Activated CD8-positive, alpha-beta memory T cell treated with anti-CD3 and anti-CD28 coated beads, Interleukin-2, amount 10 ng/mL, durations not matched to agents 7 days and 5 days (primary cell): ENCODE measurements at places on chromosomes 1 and 21.

DNA sequence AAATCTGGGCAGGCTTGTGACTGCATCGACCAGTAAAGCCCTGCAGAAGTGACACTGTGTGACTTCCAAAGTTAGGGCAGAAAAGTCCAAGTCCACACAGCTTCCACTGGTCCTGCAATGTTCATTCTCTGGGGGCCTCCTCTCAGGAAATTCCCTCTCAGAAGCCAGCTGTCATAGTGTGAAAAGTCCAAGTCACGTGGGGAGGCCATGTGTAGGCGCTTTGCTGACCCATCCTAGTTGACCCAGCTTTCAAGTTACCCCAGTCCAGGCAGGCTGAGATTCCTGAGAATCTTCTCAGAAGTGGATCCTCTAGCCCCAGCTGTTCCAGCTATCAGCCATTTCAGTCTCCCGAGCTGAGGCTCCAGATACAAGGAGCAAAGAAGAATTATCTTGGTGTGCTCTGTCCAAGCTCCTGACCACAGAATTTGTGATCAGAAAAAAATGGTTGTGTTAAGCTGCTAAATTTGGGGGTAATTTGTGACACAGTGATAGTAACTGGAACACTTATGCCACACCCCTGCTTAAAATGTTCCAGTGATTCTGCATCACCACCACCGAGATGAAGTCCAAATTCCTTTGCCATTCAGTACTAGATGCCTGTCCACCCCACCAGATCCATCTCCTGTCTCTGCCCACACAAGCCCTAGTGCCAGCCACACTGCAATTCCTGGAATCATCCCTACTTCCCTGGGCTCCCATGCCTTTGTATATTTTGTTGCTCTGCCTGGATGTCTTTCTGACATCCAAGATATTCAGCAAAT lies 2.5 kb upstream of the STUM start:
- no peak for DNase-seq

DNA sequence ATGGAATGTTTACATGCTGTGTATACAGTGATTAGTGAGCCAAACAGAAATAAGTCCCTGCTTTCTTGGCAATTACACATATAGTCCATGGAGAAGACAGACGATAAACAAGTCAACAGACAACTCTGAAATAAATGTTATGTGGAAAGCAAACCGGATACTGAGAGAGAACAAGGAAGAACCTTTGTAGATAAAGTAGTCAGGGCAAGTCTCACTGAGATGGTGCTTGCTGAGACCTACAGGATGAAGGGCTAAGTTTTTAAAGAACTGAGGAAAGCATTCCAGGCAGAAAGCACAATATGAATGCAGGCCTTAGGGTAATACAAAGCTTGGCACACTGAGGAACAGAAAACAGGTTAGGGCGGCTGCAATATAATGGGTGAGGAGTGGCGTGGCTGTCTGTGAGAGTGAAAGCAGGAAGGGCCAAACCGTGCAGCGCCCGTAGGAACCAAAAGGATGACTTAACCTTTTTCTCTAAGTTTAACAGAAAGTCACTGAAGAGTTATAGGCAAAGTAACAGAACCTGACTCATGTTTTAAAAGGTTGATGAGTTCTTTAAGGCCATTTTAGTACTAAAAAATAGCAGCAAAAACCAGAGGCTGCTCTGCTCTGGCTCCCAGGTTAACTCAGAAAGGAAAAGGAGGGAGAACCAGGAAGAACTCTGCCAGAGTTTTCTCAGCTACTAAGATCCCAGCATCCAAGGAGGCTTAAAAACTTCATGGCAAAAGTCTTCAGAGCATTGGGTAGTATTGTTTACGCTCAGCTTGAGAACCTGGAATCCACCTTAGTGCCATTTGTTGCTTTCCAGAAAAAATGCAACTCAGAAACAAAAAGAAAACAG lies 8.7 kb upstream of the TTF2 start:
- DNase-seq, result peak; percentile 75

GRCh38 chr1:237556911-237557310 lies 333.8 kb downstream of the ZP4 start:
- no peak for DNase-seq

GRCh38 chr1:180241716-180242544 lies 11.9 kb downstream of the LHX4 start:
- DNase-seq, result no peak

- no peak for DNase-seq
Observed at GRCh38 chr1:22472596-22472995, 20.9 kb downstream of the ZBTB40 start.

DNA sequence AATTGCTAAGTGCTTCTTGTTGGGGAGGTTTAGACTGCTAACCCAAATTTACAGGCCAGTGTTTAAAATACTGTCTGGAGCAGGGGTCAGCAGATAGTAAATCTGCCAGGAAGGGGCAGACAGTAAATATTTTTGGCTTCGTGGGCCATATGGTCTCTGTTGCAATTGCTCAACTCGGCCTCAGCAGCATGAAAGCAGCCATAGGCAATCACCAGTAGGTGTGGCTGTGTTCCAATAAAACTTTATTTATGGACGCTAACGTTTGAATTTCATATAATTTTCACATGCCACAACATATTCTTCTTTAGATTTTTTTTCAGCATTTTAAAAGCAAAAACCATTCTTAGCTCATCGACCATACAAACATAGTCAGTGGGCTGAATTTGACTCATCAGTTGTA lies 172.7 kb downstream of the BRINP2 start:
- no peak for DNase-seq

DNA sequence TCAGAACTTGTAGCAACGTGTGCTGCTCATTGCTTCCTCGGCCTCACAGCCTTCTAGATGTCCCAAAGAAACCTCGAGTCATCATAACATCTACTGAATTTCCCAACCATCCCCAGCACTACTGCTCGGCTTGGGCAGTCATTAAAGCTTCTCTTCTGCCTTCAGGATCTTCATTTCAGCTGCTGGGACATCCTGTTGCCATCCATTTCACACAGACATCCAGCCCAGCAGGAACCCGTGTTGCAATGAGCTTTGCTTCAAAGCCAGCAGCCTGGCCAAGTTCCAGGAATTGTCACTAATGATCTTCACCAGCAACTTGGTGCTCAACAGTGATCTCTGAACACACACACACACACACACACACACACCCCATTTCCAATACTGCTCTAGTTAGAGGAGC lies 18.5 kb downstream of the WLS start:
- no peak for DNase-seq

DNA sequence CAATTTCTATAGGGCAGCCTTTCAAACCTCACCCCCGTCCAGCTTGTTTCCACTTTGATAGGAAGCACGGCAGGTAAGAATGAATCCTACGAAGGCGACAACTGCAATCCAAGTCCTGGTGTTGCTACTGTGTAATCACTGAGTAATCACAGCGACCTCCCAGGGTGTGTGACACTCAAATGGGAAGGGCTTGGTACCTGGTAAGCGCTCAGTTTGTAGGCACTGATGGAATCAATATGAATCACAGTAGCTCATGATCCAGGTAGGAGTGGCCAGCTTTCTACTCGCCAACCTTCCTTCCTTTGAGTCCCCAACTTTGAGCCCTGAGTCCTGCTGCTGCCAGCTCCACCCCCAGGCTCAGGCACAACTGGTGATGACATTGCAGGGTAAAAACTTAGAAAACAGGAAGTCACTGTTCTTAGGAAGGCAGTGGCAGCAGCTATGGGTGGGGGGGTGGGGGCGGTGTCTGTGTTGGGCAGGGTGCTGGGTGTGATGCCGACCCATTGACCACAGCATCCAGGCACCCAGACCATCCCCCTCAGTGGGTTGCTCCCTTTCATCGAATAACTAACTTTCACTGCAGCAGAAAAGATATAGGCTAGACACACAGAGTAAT lies 70.7 kb downstream of the CD247 start:
- DNase-seq, result peak; percentile 86

DNA sequence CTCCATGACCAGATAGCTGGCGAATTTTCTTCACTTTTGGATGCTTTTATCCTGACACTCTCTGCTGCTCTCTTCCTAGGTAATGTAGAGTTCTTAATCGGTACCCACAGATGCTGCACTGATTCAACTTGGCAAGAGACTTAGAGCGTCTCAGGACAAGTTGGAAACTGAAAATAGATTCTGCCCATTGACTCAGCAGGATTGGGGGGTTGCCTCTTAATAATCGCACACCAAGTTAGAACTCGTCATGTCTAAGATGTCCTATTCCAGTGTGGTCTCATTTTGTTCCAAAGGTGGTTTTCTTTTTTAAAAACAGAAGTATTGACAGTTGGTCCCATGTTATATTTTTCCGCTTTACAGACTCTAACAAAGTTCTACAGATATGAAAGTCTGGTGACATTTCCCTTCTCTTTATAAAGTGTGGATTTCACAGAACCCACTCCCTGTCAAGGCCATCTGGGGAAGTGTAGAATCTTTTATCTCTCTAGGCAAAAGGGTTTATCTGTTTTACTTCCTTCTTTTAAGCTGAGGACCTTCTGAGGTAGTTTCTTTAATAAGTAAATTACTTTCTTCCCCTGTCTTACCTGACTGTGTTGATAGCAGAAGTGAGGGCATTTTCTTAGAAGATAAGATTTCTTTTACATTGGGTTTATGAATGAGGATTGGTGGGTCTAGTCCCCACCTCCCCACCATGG lies 12.1 kb upstream of the DIPK1A start:
- no peak for DNase-seq

DNA sequence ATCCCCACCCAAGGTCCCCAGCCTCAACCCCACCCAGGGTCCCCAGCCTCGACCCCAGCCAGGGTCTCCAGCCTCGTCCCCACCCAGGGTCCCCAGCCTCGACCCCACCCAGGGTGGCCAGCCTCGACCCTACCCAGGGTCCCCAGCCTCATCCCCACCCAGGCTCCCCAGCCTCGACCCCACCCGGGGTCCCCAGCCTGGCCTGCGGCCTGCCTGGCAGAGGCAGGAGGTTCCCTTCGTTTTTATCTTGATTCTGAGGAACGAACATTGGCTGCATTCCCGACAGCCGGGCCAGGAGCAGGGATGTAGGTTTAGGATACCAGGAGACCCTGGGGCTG lies 3.4 kb upstream of the PDE9A start:
- DNase-seq, result no peak

DNA sequence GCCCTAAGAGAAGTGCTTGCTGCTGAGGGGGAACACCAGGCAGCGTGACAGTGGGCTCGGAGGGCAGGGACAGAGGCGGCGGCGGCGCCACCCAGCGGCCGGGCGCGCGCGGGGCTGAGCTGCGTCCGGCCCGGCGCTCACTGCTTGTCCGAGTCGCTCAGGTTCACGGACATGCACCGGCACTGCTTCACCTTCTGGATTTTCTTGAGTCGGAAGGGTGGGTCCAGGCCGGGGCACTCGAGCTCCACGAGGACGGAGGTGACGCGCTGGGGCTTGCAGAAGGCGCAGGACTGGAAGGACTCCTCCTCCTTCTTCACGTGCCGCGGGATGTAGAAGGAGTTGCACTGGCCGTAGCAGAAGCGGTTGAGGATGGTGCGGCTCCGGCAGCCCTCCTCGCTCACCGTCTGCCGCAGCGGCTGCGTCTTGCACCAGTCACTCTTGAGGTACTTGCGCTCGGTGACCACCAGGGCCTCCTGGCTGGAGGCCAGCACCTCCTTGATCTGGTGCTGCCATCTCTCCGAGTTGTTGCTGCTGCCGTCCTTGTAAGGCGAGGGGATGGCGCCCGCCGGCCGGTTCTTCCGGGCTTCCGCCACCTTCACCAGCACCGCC lies 119.0 kb downstream of the GREM2 start:
- no peak for DNase-seq

DNA sequence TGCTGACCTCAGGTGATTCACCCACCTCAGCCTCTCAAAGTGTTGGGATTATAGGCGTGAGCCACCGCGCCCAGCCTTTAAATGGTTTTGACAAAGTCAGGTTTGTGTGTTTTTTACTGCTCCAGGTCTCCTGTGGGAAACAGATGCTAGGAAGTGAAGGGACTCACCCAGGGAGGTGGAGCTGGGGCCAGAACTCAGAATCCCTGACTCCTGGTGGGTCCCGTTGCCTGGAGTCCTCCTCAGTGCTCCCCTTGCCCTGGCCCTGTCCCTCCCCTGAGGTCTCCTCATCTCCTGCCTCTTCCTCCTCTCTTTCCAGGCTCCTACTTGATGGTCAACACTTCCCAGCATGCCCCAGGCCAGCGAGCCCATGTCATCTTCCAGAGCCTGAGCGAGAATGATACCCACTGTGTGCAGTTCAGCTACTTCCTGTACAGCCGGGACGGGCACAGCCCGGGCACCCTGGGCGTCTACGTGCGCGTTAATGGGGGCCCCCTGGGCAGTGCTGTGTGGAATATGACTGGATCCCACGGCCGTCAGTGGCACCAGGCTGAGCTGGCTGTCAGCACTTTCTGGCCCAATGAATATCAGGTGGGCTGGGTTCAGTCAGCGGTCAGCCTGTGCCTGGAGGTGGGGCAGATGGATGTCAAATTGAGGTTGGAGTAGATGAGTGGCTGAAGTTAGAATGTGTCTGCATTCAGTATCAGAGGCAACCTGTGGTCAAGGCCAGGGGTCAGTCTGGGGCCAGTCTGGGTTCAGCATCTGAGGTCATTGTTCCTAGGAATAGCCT lies 22.1 kb downstream of the PTPRU start:
- DNase-seq, result no peak

DNA sequence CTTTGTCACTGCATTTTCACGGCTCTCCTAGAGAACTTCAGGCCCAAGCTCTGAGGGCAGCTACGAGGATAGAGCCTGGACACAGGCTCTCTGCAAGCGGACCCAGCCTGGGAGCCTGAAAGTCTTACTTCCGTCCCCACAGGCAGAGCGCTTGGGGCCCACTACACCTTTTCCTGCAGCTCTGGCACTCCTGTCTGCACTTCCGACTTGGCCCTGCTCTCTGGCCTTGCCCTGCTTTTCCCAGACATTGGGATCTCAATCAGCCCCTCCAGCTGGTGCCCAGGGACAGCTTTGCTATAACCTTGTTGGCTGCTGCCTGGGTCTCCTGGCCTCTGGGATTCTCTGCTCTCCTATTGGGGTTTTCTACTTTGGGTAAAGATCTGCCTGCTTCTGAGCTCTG lies 27.6 kb downstream of the WNT4 start:
- no peak for DNase-seq

DNA sequence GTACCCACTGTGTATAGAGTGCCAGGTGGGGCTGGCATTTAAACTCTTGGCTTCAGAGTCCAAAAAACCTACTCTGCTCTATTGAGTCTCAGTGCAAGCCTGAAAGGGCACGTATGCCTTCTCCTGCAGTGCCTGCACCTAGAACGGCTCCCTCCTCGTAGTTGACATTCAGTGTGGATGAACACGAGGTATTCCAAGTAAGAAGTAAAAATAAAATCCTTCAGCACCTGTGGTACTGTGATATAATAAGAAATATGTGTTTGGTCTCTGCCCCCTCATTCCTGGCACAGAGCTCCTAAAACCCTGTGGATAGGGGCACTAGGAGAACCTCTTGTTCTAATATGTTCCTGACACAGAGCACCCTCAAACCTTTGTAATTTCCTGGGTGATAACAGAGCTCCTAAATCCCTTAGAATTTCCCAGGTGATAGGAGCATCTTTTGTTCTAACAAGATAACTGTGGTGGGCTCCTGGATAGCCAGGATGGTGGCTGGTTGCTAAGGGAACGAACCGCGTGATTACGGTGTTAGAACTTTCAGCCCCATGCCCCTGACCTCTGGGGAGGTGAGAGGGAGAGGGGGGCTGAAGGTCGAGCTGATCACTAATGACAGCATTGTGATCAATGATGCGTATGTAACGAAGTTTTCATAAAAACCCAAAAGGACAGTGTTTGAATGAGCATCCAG lies 16.8 kb downstream of the UCK2 start:
- no peak for DNase-seq
